EH (cell line): ENCODE measurements at places on chromosomes 6 and 20.

- DNase-seq, result no peak
These were observed 48.9 kb downstream of the EBF4 start for GRCh38 chr20:2741463-2741862.

GRCh38 chr6:3803627-3804468 is 45.3 kb upstream of the FAM50B start:
- DNase-seq, result peak; percentile 97

DNA sequence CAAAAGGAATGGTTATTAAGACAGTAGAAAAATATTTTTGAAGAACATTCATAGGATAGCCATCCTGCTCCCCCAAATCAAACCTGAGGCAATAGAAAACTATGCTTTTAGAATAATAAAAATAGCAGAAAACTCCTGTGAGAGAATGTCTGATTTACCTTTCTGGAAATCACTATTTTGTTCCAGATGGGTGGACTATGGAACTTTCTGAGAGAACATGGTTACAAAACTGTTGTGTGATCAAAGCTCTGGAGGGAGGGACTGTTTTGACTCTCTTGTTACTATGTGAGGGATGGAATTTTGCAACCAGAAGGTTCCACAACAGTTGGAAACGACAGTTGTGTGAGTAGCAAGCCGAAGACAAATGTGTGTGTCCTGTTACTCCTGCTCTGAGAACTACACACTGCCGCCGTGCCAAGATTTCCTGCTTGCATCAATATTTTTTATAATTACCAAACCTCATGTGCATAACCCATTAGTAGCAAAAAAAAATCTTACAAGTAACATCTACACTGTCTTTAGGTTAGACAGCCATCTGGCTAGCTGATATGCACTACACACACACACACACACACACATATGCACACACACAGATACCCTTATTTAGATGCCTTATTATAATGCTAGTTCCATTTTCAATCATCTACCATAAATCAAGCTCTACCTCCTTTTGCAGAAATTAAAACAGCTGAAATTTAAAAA is 11.0 kb upstream of the HIVEP1 start:
- DNase-seq, result no peak

- DNase-seq, result no peak
These were observed 110.3 kb upstream of the ENPP5 start for GRCh38 chr6:46281110-46281509.

GRCh38 chr20:23145281-23145700 is 59.2 kb upstream of the CD93 start:
- peak; percentile 63 for DNase-seq

GRCh38 chr20:38903335-38903734 is 22.9 kb upstream of the FAM83D start:
- DNase-seq, result no peak

DNA sequence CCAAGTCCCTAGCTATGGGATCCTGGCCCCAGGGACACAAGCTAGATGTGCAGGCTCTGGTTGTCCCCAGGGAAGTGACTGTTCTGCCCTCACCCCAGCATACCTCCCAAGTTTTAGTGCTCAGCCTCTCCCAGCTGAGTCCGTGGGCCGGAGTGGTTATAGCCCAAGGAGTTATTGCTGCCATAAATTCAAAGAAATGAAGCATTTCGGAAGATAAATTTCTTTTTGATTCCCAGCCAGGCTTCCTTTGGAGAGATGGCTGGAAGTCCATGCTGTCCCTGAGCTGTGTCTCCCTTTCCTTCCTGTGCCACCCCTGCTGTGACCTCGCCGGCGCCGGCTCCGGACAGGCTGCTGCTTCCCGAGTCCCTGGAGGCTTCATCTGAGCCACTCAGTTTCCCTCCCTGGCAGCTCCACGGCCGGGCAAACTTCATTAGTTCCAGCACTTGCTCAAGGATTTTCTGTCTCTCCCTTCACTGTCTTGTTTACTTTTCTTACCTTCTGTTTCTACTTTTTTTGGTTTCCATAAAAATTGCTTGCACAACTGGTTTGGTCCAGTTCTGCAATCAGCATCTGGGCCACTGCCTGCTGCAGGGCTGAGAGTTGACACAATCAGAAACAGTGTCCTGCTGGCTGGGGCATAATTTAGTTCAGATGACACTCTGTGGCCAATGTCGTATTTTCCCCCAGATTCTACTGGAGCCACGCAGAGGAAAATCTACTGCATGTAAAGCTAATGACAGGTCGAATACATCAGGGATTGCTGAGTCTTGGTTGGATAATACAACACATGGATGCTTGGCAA is 225.5 kb downstream of the SYNDIG1 start:
- peak; percentile 23 for DNase-seq
